ENCODE measurements at places on chromosomes 13 and 19.

DNA sequence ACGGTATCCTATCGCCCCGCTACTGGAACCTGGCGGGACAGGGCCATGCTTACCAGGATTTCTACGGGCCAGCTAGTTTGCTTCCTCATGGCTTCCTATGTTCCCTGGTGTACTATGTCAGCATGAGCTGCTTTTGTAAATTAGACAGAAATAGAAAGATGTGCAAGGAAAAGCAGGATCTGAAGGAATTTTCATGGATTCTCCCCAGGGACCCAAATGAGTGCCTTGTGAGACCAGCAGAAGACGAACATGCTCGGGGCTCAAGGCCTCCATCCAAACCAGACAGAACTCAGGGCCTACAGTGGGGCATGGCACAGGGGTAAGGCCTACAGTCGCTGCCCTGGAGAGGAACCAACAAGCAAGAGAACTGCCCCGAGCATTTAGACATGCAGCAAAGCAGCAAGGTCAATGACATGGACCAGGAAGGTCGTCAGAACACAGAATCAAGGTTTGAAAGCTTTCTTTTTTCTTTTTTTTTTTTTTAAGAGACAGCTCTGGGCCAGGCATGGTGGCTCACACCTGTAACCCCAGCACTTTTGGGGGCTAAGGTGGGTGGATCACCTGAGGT, 17.3 kb downstream of the EPS15L1 start:
- DNase-seq: no peak

- DNase-seq: no peak
Observed at GRCh38 chr19:55309448-55309847, 15.7 kb downstream of the TMEM150B start.

GRCh38 chr19:4606921-4607678, 32.2 kb upstream of the TNFAIP8L1 start:
- no peak for DNase-seq

GRCh38 chr19:18712981-18713380, 29.5 kb downstream of the CRTC1 start:
- DNase-seq: peak; percentile 72

DNA sequence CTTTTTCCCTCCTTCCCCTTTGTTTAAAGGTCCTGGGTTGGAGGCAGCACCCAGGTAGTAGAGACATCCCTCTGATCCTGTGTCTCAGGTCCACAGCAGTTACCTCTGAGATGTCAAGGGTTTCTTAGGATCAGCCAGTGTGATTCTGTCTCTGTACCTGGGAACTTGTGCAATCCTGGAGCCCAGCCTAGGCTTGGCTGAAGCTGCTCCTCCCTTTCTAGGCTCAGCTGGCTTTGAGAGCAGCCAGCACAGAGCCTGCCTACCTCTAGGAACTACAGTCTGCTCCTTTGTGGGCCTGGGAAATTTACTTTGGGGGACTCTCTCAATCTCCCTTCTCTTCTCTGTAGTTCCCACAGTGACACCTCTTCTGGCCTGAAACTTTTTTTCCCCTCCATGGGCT, 171.6 kb downstream of the MTUS2 start:
- DNase-seq: no peak

GRCh38 chr19:16428372-16429036, 43.3 kb downstream of the EPS15L1 start:
- DNase-seq: no peak

DNA sequence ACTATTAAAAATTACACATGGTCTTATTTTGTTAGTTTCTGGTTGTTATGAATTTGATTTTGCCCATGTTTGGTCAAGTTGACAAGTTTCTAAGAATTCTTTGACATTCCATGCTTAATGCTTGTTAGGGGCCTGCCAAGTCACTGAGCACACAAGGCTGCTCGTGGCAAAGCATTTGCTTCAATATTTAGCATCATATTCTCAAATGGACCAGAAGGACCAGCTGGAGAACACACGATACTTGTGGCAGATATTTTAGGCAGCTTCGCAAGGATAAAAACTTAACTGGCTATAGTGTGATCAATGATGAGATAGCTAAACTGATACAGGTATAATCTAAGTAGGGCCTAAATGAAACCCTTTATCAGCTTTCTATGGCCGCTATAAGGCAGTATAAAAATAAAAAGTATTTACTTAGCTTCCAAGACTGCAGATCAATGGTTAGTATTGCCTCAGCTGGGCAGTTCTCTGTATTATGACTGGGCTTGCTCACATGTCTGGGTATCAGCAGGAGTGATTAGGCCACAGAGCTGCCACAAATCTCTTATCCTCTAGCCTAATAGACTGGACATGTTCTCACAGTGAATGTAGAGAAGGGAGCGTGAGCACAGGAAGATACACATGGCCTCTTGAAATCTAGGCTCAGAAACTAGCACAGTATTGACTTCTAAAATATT, 155.9 kb upstream of the SPRY2 start:
- DNase-seq: no peak

DNA sequence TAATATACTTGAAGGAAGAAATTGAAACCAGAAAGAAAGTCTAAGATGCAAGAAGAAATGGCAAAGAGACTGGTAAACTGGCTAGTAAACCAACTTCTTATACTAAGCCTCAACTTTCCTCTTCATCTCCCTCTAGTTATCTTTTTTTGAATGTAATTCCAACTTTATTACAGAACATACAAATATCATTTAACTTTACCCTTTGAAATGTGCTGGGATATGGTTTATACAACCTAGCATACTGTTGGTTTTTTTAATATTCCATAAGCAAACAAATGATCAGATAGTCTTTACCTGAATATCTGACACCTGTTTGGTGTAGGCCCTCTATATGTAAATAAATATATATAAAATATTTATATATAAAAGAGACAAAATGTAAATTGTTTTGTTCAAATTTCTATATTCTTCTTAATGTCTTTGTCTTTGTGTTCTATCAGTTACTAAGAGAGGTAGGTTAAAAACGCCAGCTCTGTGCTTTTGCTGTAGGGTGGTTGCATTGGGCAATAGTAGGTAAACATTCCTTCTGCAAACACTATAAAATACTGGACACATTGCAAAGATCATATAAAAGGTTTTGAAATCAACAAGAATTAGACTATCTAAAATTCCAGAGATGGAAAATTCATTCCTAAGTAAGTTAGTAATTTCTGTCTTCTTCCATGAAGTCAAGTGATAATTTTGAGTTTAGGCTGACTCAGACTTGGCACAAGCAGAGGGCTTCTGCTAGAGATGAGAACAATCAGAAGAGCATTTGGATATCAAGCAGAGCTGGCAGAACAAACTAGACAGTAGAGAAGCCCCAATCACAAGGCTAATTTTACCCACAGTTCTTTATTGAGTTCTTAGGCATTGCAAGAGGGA, 383.3 kb downstream of the RFC3 start:
- peak; percentile 71 for DNase-seq

DNA sequence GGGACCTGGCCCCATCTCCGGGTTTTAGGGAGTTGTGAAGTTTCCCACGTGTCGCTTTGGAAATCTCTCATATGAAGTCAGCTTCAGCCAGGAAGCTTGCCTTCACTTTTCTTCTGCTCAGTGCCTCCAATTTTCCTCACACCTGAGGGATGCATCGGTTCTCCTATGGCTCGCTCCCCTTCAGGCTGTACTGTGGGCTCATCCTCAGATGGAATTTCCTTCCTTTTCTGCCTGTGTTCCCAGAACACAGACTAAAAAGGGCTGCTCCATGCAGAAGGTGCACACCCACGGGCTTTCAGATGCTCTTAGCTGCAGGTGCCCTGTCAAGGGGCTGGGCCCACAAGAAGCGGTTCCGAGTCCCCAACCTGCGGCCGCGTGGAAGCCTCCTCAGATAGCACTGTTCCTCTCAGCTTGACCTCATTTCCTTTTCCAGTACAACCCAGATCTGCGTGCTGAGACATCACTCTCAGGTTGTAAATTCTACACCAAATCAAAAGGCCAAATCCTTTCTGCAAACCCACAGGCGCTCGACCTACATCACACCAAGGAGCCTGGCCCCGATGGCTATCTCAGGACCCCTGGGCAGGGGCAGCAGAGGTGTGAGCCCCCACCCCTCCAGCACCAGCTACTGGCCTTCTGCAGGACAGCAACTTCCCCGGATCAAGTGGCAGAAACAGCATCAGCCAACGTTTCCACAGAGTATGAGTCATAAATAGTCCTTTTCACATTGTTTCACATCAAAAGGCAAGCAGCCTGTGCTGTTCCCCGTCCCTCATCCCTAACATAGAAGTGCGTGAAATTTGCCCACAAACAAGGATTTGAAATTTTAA, 275.9 kb downstream of the ZNF536 start:
- DNase-seq: no peak

- no peak for DNase-seq
Observed at GRCh38 chr13:97191615-97192014, 30.5 kb upstream of the MBNL2 start.

DNA sequence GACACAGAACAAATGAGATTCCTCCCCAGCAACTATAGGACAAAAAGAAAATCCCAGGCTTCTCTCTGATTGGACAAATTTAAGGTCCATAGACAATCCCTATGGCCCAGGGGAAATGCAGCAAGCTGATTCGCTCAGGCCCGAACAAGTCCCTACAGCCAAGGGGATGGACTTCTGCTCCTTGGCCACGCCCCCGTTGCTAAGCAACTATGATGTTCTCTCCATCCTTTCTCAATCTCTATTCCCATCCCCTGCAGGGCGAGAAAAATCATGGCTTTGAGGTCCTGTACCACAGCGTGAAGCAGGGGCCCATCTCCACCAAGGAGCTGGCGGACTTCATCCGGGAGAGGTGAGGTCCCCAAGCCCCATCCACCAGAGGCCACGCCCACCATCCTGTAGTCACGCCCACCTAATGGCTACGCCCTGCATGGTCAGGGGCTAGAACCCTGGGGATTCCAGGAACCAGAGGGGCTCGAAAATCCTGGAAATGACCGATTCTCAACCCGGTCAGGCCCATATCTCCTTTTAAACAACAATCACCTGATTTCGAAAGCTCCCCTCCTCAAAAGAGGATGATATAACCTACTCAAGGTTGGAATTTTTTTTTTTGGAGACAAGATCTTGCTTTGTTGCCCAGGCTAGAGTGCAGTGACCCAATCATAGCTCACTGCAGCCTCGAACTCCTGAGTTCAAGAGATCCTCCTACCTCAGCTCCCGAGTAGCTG, 11.4 kb downstream of the FCHO1 start:
- DNase-seq: peak; percentile 65

GRCh38 chr13:111957913-111958450, 109.0 kb upstream of the SOX1 start:
- DNase-seq: no peak

- no peak for DNase-seq
Observed at GRCh38 chr13:29175250-29175873, 355.2 kb downstream of the MTUS2 start.

- DNase-seq: no peak
Observed at GRCh38 chr19:4511300-4512054, 6.8 kb downstream of the PLIN4 start.

- DNase-seq: no peak
Observed at GRCh38 chr13:43278127-43278526, 254.7 kb downstream of the DNAJC15 start.

- no peak for DNase-seq
Observed at GRCh38 chr13:46304546-46304945, 82.5 kb downstream of the RUBCNL start.

- DNase-seq: peak; percentile 74
Observed at GRCh38 chr19:10699650-10700335, 1.4 kb upstream of the QTRT1 start.
